ENCODE measurements at places on chromosomes 16 and 17. TPM values are rescaled to one million over a fixed set of nuclear protein-coding genes. Genes with fewer than 3 reads are reported as not detected.

The QPRT gene
- 3.2 TPM for total RNA-seq

The GLIS2 gene
- total RNA-seq: 0.37 TPM

The MT3 gene
- total RNA-seq: 73.8 TPM

DNA sequence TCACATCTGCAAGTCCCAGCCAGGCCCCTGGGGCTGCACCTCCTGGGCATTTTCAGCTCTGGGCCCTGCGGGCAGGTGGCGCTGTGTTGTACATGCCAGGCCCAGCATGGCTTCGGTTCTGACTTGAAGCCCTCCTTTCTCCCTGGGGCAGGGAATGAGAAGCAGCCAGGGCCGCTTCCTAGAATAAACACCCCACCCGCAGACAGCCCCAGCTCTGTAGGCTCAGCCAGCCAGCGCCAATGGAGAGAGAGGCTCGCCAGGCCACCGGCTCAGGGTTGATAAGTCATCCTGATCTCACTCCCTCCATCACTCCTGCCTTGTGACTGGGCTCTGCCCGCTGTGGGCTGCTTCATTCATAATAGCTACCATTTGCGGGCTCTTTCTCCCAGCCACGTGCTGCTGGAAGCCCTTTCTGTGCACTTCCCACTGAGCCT, 6.0 kb upstream of the GLIS2 start:
- ATAC-seq: no peak

- ATAC-seq: no peak
Observed at GRCh38 chr16:1613728-1614455, 1.7 kb downstream of the CRAMP1 start.

GRCh38 chr16:82924075-82924854, 297.5 kb downstream of the CDH13 start:
- peak; percentile 19 for ATAC-seq

Measured in activated T-helper 17 cell treated with anti-CD3 and anti-CD28 coated beads, Interleukin-2, amount 50 U/mL, for 72 hours (primary cell).